Neural progenitor cell (in vitro differentiated cells): ENCODE measurements at places on chromosomes 13 and 19.

GRCh38 chr13:79986890-79987289, 354.0 kb downstream of the SPRY2 start:
- no peak for DNase-seq

- DNase-seq = no peak
These were observed 33.6 kb upstream of the HMGB1 start for GRCh38 chr13:30499338-30499737.

DNA sequence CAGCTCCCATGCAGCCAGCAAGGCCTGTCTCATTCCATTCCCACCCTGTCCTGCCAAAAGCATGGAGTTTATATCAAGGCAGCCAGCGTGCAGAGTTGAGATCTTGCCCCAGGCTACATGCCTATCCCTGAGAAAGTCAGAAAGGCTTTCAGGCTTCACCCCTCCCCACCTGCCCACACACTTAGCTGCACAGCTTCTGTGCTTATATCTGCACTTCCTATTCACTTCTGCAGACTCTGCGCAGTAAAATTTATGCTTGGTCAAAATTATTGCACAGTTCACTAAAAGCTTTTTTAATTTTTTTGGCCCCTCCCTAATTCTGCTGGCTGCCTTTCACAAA, 12.5 kb upstream of the ZNF675 start:
- no peak for DNase-seq

DNA sequence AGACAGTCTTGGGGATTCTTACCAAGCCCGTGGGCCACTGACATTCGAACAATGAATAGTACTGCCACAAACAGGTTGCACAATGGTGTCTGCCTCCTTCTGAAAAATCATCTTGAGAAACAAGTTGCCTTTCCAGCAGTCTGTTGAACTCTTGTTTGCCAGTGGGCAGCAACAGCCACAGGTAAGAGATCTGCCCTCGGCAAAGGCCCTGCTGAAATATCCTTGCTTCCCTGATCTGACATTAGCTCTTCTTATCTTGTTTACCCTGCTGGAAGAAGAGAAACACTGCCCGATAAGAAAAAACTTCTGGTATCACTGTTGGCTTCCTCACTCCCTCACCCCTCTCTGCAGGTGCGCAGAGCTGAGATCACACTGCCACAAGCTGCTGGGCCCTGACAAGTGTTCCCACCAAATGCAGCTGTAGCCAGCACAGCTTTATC, 2.0 kb downstream of the DOCK9 start:
- DNase-seq = peak; percentile 59

- DNase-seq = no peak
These were observed 4.2 kb upstream of the PDX1 start for GRCh38 chr13:27915301-27916207.

DNA sequence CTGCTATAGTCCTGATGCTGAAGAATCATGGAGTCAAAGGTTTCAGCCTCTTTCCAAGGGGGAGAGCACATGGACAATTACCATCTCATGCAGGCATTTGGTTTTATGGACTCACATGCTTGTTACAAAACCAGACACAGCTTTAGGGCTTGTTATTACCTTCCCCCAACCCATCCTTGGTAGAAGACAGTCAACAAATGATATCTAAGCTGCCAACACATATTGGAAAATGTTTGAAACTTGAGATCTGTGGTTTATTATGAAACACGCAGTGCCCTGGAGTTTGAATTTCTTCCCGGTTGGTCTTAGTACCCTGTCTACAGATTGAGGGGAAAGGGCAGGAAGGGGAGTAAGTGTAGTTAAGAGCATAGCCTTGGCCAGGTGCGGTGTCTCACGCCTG, 12.5 kb upstream of the CYP2A6 start:
- no peak for DNase-seq

DNA sequence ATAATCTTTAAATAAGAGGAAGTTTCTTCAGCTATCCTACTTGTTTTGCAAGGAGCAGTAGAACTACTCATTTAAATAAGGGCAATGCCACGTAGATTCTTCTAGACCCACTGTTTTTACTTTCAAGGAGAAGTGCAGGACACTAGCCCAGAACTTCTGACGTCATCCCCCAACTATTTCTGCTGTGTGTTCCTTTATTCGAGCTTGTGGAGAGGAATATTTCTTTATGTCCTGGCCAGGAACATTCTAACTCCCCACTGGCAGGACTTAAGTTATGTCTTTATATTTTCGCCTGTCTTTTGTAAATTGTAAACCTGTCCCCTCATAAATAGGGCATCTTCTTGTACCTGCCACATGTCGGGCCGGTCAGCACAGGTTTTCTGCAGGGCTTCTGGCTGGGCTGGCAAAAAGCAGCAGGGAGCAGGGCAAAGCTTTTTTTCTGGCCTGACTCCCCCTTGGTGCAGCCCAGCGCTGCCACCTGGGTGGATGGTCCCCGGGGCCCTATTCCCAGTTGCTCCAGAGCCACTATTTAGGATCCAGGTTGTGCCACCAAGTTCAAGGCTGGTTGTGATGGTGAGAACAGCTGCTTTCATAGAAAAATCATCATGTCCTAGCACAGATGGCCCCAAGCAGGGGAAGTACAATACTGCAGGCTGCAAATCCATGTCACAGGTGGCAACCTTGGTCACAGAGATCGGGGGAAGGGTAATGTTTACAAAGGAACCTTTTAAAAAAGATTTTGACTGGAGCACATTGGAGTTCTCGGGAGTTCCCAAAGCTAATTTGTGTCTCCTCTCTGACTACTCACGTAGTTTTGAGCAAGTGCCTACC, 1.8 kb downstream of the MBNL2 start:
- DNase-seq = peak; percentile 42

GRCh38 chr19:49741210-49741844, 21.8 kb downstream of the TSKS start:
- DNase-seq = no peak

- no peak for DNase-seq
These were observed 16.3 kb downstream of the PIAS4 start for GRCh38 chr19:4023600-4024398.

DNA sequence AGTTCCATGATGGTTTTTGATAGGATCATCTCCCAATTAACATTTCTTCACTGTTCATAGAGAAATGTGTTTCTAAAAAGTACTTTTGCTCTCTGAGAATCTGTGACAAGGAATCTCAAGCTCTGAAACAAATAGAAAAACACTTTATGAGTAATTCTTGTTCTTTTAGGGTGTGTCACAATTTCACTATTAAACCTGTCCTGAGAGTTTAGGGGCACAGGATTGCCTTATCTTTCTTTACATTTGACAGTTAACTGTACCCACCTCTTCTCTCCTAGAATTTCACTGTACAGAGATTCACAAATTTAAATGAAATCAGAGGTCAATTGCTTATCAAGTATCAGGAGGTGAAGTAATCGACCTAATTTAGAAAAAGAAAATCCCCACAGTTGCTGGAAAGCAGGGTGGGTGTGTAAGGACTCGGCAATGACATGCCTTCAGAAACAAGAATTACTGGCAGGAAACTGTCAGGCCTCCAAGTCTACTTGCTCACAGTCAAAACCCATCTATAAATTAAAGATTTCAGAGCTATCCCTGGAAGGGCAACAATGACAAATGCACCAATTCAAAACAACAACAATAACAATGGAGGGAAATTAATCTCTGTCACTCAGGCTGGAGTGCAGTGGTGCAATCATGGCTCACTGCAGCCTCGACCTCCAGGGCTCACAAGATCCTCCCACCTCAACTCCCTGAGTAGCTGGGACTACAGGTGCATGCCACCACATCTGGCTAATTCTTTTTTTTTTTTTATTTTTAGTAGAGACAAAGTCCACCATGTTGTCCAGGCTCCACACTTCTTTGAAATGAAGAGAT, 250.2 kb downstream of the ABCC4 start:
- DNase-seq = no peak

DNA sequence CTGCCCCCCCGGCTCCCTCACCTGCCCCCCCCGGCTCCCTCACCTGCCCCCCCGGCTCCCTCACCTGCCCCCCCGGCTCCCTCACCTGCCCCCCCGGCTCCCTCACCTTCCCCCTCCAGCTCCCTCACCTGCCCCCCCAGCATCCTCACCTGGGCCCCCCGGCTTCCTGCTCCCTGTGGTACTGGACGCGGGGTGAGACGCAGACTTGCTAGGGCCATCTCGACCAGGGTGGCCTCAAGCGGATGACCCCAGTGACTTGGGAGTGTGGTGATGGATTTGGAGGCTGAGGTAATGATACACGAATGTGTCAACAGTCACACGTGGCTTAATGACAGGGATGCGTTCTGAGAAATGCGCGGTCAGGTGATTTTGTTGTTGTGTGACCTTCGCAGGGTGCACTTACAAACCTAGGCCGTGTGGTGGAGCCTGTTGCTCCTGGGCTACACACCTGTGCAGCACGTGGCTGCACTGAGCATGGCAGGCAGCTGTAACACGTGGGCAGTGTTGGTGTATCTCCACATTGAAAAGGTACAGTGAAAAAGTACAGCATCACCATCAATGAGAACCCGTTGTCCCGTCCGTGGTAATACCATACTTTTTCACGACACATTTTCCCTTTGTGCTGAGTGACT, 197.8 kb downstream of the TEX29 start:
- no peak for DNase-seq

DNA sequence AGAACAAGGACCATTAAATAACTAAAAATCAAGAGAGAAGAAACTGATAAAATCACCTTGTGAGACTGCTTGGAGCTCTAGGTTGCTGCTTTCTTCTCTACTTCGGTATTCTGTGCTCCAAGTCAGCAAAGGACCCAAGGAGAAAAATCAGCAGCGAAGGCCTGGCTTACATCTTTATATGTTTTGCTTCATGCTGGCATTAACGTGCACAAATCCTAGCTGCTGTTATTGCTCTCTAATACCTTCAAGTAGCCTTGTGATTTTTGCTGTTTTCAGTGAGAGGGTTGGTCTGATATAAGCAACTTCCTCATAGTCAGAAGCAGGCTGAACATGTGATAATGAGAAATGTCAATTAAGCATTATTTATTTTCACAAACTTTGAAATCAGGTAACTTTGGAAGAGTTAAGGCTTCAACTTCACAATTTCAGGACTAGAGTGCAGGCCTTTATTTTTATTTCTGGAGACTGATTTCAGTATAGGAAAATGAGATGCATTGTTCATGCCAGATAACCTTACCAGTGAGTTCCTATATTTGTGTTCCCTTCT, 365.1 kb downstream of the SLC7A1 start:
- DNase-seq = no peak

- peak; percentile 16 for DNase-seq
These were observed 24.0 kb upstream of the OLFM4 start for GRCh38 chr13:53004573-53004972.

DNA sequence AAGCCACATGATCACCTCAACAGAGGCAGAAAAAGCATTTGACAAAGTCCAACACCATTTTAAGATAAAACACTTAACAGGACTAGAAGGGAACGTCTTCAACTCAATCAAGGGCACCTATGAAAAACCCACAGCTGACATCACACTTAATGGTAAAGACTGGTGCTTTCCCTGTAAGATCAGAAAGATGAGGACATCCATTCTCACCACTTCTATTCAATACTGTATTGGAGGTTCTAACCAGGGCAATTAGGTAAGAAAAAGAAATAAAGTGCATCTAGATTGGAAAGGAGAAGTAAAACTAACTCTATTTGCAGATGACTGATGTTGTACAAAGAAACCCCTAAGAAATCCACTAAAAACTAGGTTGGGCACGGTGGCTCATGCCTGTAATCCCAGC, 11.2 kb upstream of the AKAP8 start:
- DNase-seq = no peak

GRCh38 chr13:27242702-27243101, 8.7 kb upstream of the RPL21 start:
- no peak for DNase-seq

- peak; percentile 53 for DNase-seq
These were observed 101.2 kb downstream of the LHFPL6 start for GRCh38 chr13:39501702-39502324.

DNA sequence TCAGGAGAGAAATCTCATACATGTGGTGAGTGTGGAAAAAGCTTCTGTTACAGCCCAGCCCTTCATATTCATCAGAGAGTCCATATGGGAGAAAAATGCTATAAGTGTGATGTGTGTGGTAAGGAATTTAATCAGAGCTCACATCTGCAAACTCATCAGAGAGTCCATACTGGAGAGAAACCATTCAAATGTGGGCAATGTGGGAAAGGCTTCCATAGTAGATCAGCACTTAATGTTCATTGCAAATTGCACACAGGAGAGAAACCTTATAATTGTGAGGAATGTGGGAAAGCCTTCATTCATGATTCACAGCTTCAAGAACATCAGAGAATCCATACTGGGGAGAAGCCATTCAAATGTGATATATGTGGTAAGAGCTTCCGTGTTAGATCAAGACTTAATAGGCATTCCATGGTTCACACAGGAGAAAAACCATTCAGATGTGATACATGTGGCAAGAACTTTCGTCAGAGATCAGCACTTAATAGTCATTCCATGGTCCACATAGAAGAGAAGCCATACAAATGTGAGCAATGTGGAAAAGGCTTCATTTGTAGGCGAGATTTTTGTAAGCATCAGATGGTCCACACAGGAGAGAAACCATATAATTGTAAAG, 15.2 kb downstream of the ZNF221 start:
- DNase-seq = no peak

GRCh38 chr19:19464339-19465098, 50.8 kb downstream of the TSSK6 start:
- DNase-seq = peak; percentile 83

GRCh38 chr13:49443357-49443703, 534 bp downstream of the CAB39L start:
- peak; percentile 48 for DNase-seq

DNA sequence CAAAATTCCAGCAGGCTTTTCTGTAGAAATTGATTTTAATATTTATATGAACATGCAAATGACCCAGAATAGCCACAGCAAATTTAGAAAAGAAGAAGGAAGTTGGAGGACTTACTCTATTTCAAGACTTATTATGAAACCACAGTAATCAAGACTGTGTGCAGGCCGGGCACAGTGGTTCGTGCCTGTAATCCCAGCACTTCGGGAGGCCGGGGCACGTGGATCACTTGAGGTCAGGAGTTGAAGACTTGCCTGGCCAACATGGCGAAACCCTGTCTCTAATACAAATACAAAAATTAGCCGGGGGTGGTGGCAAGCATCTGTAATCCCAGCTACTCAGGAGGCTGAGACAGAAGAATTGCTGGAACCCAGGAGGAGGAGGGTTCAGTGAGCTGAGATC, 6.0 kb upstream of the FFAR2 start:
- no peak for DNase-seq

- no peak for DNase-seq
These were observed 19.7 kb upstream of the CLN5 start for GRCh38 chr13:76971851-76972829.

DNA sequence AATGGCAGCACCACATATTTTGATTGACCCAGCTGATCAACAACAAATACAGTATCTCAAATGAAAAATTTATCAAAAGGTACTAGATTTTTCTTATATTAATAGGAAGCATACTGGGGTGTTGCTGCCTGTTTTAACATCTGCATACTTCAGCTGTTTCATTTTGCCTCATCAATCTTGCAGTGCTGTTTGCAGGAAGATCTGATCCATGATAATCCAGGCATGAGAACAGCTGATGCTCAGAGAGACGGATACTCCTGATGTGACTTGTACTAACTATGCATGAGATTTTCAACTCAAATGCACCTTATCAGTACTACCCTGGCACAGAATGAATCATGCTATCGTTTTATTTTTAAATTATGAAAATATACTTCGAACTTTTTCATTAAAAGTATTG, 2136.8 kb downstream of the PCDH9 start:
- DNase-seq = no peak
